ENCODE measurements at places on chromosomes 5 and 9.

DNA sequence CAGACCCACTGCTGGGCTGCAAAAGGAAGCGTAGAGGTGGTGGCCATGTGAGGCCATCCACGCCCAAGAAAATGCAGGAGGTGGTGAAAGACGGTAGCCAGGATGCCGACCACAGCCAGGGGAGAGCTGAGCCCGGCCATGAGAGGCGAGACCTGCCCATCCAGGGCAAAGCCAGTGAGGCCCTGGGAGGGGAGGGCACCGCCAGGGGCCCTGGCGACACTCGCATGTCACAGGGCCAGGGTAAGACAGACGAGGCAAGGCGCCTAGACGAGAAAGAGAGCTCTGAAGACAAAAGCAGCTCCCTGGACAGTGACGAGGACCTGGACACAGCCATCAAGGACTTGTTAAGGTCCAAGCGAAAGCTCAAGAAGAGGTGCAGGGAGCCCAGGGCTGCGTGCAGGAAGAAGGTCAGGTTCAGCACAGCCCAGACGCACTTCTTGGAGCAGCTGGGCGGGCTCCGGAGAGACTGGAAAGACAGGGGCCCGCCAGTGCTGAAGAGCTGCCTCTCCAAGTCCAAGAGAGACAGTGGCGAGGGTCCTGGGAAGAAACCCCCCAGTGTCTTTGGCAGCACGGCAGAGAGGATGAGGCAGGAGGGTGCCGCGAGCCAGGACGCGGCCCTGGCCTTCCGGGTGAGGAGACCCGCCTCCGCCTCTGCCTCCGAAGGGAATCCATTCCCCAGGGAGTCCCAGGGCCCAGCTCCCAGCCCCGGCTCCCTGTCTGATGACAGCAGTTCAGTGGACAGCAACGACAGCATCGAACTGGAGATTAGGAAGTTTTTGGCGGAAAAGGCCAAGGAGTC, 6.9 kb downstream of the PPP1R26 start:
- no peak overlapping the region for H3K27ac ChIP-seq
- H3K4me3 ChIP-seq: no peak overlapping the region
- no peaks in the 10 kb centered on the region for H3K4me1 ChIP-seq
- no peaks in the 10 kb centered on the region for H3K36me3 ChIP-seq

DNA sequence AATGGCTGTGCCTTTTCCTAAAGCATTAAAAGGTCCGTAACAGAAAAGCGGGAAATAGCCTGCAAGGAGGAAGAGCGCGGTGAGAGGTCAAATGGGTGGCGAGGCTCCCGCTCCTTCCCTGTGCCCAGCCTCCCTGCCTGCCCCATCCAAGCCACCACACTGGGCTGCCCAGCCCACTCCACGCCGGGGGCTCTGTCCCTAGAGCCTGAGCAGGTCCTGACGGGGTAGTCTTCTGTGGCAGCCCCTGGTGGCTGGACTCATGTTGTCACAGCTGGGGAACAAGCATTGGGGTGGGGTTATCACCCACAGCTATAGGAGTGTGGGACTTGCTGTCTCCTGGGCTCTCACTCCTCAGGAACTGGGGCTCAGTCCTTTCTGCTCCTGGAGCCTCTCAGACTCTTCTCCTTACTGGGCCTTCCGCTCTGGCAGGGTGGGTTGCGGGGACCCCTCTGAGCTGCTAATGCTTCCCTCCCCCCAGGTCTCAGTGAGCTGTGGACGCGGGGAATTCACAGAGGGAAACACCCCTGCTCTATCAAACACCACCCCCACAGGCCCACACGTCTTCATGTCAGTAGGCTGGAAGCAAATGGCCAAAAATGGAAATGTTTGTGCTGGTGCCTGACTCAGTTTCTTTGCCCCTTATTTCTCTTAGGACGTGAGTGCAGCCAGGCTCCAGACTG, 152.4 kb upstream of the PHYKPL start:
- H3K4me1 ChIP-seq: no peaks in the 10 kb centered on the region
- no peak overlapping the region for H3K27ac ChIP-seq
- no peaks in the 10 kb centered on the region for H3K36me3 ChIP-seq
- no peaks in the 10 kb centered on the region for H3K27me3 ChIP-seq
- DNase-seq: no peak
- no peak overlapping the region for H3K4me3 ChIP-seq

DNA sequence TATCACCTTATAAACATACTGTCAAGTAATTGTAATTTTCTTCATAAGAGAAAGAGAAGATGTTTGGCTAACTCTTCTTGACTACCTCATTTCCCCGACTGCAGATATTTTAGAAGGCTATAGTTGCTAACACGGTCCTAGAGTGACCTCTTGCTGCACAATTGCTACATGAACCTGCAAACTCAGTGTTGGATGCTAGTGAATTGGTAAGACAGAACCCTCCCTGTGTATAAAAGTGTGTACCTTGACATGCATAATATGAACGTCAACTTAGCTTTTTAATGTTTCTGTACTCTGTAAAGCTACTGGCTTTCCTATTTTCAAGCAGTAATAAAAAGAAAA, 46.7 kb upstream of the CER1 start:
- H3K4me3 ChIP-seq: no peak overlapping the region
- H3K27me3 ChIP-seq: no peaks in the 10 kb centered on the region
- H3K27ac ChIP-seq: no peak overlapping the region
- DNase-seq: no peak

GRCh38 chr9:33782395-33783152, 12.8 kb upstream of the PRSS3 start:
- H3K4me3 ChIP-seq: no peak overlapping the region
- no peaks in the 10 kb centered on the region for H3K27me3 ChIP-seq
- no peaks in the 10 kb centered on the region for H3K36me3 ChIP-seq

DNA sequence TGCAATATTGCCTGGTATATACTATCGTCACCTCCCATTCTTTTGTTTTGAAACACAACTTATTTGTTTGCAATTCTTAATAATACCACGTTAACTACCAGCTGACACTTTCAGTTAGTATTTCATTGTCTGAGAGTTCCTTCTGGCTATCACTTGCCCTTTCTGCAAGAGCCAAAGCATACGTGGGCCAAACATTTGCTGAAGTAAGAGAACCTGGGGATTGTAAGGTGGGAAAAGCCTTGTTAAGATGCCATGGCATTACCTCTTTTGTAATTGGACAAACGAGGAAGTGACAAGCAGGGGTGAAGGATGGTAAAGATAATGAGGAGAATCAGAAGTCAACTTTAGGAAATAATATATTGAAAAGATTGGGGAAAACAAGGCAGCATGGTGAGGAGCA, 47.7 kb downstream of the FYB1 start:
- H3K4me1 ChIP-seq: no peaks in the 10 kb centered on the region
- no peaks in the 10 kb centered on the region for H3K36me3 ChIP-seq
- no peak for DNase-seq

- H3K27ac ChIP-seq: peak overlapping the region; percentile 94
- peaks cover 6% of the 10 kb centered on the region for H3K4me1 ChIP-seq
- DNase-seq: no peak
- H3K36me3 ChIP-seq: no peaks in the 10 kb centered on the region
- no peaks in the 10 kb centered on the region for H3K27me3 ChIP-seq
These were observed 12.5 kb downstream of the TRIM7 start for GRCh38 chr5:181192337-181193046.

DNA sequence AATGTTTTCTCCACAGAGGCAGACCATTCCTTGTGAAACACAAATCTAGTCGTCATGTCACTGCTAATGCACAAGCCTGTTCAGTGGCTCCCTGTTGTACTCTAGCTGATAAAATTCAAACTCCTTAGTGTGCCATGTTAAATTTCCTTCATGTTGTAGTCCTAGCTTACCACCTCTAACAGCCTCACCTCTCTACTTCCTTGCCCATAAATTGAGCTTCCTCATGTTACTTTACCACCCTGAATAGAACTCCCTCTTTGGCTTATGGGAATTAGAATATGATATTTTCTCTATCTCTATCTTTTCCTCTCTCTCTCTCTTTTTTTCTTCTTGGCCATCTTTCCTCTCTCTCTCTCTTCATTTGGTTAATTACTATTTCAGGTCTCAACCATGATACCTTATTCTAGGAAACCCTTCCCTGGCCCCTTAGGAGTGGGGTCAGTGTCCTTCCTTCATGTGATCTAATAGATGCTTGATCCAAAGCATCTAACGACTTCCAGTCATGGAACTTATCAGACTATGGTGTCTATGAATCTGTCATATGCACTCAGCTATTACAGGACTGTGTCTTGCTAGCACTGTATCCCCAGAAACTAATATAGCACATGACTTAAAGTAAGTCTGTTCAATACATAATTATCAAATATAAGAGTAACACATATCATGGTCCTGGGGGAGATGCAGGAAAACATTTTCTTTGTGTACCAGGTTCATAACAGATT, 31.5 kb upstream of the ALDH1A1 start:
- H3K4me1 ChIP-seq: no peaks in the 10 kb centered on the region
- no peak overlapping the region for H3K4me3 ChIP-seq
- no peaks in the 10 kb centered on the region for H3K36me3 ChIP-seq
- no peak for DNase-seq

GRCh38 chr5:7745882-7746610, 104.9 kb downstream of the CFAP90 start:
- no peak overlapping the region for H3K4me3 ChIP-seq
- DNase-seq: peak; percentile 90
- H3K36me3 ChIP-seq: no peaks in the 10 kb centered on the region
- H3K27me3 ChIP-seq: no peaks in the 10 kb centered on the region

- no peaks in the 10 kb centered on the region for H3K27me3 ChIP-seq
- no peaks in the 10 kb centered on the region for H3K36me3 ChIP-seq
- peaks cover 18% of the 10 kb centered on the region for H3K4me1 ChIP-seq
- peak overlapping the region; percentile 82 for H3K27ac ChIP-seq
- H3K4me3 ChIP-seq: peak overlapping the region; percentile 98
These were observed 497 bp downstream of the NSA2 start for GRCh38 chr5:74767579-74767913.

DNA sequence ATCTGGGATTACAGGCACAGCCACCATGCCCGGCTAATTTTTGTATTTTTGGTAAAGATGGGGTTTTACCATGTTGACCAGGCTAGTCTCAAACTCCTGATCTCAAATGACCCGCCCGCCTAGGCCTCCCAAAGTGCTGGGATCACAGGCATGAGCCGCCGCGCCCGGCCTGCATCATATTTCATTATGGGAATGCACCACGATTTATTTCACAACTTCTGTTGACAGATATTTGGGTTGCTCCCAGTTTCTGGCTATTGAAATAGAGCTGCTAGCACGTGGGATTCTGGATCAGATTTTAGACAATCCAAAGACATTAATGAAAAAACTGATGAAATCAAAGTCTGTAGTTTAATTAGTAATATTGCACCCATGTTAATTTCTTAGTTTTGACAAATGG, 48.4 kb upstream of the FUBP3 start:
- H3K27ac ChIP-seq: no peak overlapping the region
- no peaks in the 10 kb centered on the region for H3K36me3 ChIP-seq
- H3K27me3 ChIP-seq: no peaks in the 10 kb centered on the region
- no peak overlapping the region for H3K4me3 ChIP-seq

DNA sequence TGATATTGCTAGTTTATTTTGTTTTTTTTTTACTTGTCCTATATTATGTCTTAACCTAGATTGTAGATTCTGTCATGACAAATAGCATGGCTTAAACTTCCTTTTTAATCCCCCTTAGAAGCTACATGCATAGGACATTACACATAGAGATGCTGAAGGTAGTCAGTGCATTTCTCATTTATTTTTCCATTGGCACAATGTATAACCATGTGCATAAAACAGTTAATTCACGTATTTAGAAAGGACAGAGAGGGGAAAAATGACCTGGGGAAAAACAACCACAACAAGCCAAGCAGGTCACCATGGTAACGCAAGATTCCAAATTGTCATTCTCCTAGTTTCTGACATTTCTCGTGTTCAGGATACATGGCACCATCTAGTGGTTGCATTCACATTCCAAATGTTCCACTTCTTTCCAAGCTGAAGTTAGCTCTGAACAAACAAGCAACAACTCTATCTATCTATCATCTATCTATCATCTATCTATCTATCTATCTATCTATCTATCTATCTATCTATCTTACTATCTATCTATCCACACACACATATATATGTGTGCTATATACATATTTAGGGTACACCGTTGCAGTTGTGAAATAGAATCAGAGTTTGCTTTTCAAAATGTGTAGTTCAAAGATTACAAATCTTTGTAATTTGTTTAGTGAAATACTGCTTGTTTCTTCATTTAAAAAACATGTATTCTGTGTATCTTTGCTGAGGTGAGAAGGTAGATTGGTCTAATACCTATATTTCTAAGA, 487.2 kb upstream of the ST8SIA4 start:
- no peak overlapping the region for H3K27ac ChIP-seq
- no peaks in the 10 kb centered on the region for H3K36me3 ChIP-seq
- H3K27me3 ChIP-seq: no peaks in the 10 kb centered on the region
- DNase-seq: peak; percentile 28
- no peak overlapping the region for H3K4me3 ChIP-seq
